ENCODE measurements at places on chromosomes 6 and 20. TPM values are rescaled to one million over a fixed set of nuclear protein-coding genes. Genes with fewer than 3 reads are reported as not detected.

DNA sequence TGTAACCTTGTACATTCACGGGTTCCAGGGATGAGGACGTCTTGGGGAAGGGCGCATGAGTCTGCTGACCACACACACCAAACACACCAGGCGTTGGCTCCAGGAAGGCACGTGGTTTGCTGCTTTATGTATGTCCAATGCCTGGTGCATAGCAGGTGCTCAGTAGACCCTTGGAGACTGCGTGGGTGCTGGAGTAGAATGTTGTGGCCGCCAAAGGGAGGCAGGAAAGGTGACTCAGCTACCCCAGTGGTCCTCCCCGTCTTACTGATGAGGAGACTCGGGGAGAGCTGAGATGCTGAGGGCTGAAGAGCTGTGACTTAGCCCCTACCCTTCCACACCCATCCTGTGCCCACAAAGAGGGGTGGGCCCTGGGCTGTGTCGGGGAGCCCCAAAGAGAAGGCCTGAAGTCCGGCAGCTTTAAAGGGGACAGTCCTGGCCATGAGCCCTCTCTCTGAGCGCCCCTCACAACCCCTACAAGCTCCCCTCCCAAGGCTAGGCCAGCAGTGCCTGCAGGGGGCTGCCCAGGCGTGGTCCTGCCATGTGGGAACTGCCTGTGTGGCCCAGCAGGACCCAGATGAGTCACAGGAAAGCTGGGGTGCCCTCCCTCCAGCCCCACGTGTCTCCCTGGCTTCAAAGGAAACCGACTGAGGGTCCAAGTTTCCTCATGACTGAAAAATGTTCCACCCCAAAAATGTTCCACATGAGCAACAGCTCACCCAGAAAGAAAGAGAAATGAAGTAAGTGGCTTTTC is 28.0 kb upstream of the PTGIS start:
- DNase-seq: no peak

DNA sequence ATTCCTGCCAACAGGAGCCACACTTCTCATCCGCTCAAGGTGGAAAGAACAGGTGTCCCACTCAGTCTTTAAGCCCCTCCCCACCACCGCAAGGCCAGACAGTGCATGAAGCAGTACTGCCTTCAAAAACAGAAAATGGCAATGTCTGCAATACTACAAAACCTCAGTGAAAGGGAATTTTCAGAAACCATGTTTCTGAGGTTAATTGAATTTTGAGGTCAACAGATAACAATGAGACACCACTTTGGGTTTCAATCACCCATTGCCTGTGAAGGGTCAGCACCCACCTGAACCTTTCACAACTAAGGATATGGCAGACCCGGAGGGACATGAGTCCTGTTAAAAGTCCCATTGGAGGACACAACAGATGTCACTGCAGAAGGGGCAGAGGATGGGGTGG is 13.0 kb downstream of the ZC3H12D start:
- no peak for DNase-seq

Gene RIPOR3
- 7.5 TPM for polyA plus RNA-seq

Gene FOXP4
- polyA plus RNA-seq: 15.1 TPM
